ENCODE measurements at places on chromosomes 1 and 21. TPM values are rescaled to one million over a fixed set of nuclear protein-coding genes. Genes with fewer than 3 reads are reported as not detected.
A peak's percentile ranks its signal among the peaks of the same experiment; 100 is the strongest.

The KRTAP10-3 gene
- not detected for total RNA-seq

DNA sequence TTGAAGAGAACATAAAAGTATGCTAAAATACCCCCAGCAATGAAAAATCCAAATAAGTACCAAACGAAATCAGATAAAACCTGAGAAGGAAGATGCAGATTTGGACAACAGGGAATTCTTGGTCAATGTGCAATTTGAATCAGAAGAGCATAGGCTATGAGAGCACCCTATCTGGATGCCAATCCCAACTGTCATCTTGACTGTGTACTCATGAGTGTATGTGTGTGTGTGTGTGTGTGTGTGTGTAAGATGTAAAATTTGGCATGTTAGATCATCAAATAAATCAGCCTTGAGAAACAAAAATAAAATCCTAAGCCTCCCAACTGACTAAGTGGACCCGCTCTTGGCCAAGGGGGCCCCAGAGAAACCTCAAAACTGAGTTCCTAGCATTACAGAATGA, 18.0 kb upstream of the SPRR2G start:
- DNase-seq: no peak

DNA sequence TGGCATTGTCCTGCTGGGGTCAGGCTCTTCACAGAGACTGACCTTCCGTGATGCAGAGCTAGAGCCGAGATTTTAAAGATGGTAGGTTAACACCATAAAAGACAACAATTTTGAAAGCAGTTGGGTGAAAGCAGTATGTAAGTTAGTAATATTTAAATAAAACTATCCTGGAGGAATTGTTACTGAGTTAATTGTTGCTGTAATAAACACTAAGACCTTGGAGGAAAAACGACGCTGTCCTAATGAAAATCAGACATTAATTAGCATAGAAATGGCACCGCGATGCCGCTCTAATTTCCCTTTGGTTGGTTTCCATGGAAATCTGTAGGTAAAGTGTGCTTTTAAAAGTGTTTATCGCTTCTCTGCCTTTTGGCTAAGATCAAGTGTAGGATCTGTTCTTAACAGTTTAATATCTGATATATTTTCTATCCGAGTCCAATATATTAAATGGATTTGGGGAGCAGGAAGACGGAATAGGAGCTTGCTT, 745 bp upstream of the ANP32E start:
- no peak for DNase-seq

DNA sequence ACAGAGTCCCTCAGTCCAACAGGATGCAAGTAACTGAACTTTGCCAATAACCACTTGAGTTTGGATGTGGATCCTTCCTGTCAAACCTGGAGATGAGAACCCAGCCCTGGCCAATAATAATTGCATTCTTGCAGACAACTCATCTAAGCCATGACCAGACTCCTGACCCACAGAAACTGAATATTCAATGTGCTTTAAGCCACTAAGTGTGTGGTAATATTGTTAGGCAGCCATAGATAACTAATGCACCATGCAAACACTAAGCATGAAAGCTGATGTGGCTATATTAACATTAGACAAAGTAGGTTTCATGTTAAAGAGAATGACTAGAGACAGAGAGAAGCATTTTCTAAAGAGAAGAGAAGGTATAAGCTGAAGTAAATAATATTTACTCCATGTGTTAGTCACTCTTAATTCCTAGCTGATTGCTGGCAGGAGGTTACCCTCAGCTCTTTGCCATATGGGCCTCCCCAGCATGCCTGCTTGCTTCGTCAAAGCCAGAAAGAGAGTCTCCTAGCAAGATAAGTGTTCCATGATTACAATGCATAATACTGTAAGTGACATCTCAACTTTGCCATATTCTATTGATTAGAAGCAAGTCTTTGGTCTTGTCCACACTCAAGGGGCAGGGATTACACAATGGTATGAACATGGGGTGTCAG, 276.4 kb upstream of the PLXNA2 start:
- peak; percentile 11 for DNase-seq

The NR1I3 gene
- total RNA-seq: not detected

The TMEM59 gene
- total RNA-seq: 123 TPM

DNA sequence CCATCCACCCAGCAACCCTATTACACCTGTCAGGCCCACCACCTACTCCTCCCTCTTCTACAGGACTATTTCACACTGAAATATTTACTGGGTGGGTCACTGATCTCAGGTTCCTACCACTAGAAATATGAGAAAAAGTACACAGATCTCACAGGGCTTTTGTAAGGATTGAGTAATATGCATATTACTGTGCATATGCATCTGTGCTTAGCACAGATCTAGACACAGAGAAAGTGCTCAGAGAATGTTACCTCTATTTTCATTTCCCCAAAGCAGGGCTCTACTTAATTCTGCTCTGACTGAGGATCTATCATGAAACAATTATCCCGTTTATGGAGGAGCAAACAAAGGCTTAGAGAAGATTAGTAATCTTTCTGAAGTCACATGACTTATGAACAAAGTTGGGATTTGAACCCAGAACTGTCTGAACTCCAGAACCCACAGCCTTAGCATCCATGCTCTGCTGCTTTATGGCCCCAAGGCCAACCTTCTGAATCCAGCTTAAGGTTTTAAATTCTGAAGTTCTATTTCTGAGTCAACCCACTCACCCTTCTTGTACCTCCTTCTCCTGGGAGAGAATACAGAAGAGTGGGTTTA, 11.8 kb downstream of the TSSK3 start:
- DNase-seq: no peak

The TDRD5 gene
- total RNA-seq: 1.3 TPM

- no peak for DNase-seq
Observed at GRCh38 chr1:194367121-194367520, 1180.7 kb upstream of the B3GALT2 start.

GRCh38 chr1:157438146-157438545, 114.2 kb downstream of the FCRL5 start:
- no peak for DNase-seq

- no peak for DNase-seq
Observed at GRCh38 chr1:182135946-182136345, 74.4 kb upstream of the ZNF648 start.

- no peak for DNase-seq
Observed at GRCh38 chr1:70745199-70745598, 302.4 kb downstream of the PTGER3 start.

DNA sequence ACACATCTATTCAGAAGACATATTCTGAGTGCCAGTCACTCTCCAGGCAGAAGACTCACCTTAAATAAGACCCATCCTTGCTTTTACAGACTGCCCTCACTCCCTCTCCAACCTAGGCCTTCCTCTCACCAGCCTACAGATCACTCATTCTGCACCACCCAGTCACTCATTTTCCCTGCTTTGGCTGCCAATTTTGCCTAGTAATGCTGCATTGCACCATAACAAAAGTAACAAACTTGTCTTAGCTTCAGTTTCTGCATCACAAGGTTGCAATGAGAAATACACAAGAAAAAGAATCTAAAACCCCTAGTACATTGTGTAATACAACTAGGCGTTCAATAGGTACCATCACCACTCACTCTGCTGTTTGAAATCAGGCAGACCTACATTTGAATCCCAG, 292.4 kb downstream of the PLPP3 start:
- DNase-seq: no peak

DNA sequence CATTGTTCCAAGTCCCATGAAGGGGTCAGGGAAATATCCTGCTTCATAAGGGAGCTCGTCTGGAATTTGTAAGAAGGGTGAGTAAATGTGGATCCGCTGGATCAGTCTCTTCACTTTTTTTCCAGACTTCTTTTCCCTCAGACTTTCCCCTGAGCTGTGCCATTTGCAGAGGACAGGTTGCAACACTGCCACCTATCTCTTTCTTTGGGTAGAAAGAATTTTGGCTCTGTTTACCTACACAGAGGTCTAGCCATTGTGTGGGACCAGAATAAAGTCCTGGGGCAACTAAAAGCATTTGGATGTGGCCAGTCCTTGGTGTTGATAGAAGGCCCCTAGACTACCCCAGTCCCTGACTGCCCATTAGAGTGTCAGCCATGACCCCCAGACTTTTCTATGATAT, 1146.7 kb upstream of the PRMT6 start:
- DNase-seq: no peak
